Activated CD4-positive, alpha-beta T cell treated with anti-CD3 and anti-CD28 coated beads, Interleukin-2, amount 50 U/mL, for 16 hours (primary cell): ENCODE measurements at places on chromosomes 5 and 9.

GRCh38 chr9:93898502-93899426, 56.4 kb downstream of the BARX1 start:
- no peak for DNase-seq

- DNase-seq, result peak; percentile 35
Observed at GRCh38 chr5:139863855-139864558, 68.4 kb downstream of the PSD2 start.

DNA sequence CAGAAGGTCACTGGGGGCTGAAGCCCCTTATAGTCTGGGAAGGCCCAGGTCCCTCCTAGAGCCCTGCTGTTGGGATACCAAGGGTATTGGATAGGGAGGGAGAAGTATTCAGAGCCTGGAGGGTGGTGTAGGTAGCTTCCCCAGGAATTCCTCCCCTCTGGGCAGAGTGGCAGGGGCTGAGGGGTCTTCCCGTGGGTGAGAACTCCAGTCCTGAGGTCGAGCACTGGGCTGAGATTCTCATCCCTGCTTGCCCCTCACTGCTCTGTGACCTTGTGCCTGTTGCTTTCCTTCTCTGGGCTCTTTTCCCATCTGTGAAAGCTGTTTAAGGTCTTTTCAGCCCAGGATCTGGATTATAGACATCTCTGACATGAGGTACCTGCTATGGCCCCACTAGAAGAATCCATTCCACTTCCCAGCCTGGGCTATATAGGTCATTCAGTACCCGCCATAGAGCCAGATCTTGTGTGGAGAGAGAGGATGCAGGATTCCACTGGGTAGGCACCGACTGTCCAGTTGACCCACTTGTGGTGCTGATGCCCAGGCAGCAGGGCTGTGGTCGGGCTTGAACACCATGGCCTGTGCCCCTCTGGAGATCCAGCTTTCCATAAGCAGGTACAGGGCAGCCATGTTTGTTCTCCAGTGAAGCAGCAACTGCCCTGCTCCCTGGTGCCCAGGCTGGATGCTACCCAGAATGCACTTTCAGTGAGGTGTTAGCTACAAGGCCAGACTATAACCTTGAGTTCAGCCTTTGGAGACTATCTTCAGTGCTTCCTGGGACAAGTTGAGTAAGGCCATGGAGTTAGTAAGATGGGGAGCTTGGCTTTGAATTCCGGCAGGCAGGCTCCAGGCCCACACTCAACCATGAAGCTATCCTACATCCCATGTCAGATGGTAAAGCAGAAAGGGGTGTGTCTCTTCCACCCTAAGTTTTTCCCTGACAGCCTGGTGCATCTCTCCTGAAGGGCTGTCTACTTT, 60.1 kb downstream of the AMBP start:
- DNase-seq, result no peak

DNA sequence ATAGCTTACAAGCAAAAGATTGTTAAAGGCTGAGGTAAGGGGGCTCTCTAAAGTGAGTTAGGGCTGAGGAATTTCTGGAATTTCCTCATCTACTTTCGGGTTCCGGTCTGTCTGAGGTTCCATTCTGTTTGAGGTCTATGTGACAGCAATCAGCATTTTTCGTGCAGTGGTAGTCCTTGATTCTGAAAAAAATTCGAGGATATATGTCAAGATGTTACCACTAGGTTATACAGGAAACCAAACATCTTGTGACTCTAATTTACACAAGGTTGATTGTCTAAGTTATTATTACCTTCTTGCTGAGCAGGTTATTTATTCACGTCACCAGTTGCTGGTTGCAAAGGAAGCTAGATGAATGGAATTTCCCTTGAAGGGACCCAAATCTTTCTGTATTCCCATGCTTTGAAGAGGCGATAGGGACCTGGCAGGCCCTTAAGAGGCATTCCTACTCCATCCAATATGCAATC, 35.2 kb downstream of the RLN2 start:
- no peak for DNase-seq

DNA sequence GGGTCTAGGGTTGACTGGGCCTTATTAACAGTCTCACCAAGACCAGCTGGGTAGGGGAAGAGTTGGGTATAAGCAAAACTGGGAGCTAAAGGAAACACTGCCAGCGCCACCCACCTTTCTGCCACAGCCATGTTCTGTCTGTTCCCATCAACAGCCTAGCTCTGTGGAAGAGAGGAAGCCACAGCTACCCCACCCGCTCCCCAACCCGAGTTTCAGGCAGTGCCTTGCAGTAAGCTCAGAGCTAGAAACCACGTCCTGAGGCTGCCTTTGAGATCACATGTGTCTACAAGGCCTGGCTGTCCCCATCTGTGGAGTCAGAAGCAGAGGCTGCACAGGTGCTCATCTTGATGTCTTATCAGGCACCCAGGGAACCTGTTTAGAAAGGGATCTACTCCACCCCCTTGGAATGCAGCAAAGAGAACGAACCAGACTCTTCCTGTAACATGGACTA, 15.3 kb downstream of the HNRNPH1 start:
- DNase-seq, result peak; percentile 50

DNA sequence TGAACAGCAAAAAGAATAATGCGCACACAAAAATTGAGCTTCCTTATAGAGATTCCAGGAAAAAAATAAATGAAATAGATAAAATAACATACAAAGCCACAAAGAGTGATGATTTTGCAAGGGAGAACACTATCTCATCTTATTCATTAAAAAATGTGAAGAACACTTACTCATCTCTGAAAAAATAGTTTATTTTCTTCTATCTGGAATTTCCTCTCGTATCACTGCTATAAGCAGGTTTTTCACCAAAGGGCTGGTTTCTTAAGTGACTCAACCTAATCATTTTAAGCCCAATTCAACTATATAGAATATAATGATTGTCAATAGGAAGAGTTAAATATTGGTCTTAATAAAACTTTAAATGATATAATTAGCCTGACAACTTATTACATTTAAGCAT, 504.9 kb downstream of the NR2F1-AS1 start:
- no peak for DNase-seq

DNA sequence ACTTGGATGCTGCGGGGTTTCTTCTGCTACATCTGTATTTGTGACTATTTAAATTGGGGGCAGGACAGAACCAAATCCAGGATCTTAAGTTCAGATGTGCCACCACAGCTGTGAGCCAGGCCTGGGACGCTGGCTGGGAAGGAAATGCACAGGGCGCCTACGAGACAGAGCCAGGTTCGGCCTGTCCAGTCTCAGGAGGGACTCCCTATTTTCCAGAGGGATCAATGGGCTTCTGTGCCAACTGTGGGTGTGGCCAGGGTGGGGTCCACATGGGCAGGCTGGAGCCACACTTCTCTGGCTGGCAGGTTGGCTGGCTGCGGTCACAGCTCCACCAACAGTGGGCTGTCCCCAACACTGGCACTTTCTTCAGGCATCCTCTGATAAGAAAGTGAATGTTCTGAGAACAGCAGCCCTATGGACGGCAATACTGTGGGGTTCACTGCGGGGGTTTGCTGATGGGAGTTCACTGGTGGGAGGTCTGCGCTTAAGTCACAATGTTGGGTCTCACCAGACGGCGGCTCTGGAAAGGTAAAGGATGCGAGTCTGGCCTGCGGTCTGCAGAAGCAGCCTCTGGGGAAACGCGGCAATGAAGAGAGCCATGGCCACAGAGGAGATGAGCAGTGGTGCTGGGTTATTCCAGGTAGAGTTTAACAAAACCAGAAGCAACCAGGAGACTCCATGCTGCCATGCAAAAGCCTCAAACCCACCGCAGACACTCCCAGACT, 78.1 kb downstream of the DAP start:
- no peak for DNase-seq

GRCh38 chr5:97087138-97087537, 55.3 kb downstream of the LIX1 start:
- no peak for DNase-seq

DNA sequence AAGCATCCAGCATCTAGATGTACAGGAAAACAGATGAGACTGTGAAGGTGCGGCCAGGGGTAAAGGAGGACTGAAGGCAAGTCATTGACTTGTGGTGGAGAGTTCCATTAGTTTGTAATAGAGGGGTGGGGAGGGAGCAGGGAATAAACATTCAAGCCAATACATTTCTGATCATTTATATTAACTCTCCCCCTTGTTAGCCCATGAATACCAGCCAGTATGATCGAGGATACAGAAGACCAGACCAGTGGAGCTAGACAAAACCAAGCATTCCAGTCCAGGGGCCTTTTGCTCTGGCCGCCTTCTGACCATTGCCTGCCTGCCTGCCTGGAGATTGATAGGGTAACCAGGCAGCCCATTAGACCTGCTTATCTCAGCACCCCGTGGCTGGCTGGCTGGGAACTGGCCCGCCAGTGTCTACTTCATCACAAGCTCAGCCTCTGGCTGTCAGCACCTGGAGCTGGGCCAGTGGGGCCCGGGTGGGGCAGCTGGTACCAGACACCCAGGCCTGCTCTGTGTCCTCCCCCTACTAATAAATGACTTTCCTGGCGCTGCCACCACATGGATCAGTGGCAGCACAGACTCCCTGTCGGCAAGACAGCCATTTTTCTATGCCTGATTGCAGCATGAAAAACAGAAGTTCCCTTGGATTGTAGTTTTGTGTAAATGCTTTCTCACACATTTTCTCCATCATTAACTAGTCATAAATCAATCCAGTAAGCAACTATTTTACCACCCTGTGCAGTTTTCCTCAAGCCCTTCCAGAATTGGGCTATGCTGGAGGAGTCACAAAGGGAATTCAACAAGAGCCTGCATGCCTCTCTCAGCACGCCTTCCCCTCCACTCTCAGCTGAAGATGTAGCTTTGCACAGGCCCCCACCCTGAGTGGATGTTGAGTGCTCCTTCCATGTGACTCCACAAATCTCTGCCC, 181.3 kb downstream of the SNCAIP start:
- DNase-seq, result no peak

DNA sequence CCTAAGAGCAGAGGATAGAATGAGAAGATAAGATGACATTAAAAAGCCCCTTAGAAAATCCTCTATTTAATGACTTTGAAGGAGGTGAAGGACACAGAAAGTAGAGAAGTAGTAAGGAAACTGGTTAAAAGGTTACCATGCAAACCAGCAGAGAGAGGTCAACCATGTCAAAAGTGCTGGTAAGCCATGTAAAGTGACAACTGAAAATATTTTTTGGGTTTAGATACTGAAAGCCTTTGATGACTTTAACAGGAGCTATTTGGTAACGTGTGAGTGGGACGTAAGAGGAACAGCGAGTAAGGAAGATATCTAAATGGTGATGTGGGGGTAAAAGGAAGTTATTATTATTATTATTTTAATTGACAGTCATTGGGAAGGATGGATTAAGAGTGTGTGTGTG, 56.9 kb downstream of the MACIR start:
- no peak for DNase-seq

- DNase-seq, result no peak
Observed at GRCh38 chr9:116156621-116157314, 3.2 kb downstream of the PAPPA start.

DNA sequence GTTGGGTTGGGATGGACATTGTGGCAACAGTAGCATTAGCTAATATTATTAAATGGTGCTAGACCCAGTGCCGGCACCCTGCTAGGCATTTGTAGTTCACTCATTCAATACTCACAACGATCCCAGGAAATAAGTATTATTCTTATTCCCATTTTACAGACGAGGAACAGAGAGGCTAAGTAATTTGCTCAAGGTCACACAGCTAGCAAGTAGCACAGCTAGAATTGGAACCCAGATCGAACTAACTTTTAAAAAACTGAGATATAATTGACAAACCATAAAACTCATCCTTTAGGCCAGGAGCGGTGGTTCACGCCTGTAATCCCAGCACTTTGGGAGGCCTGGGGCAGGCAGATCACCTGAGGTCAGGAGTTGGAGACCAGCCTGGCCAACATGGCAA, 79.5 kb downstream of the SH3PXD2B start:
- no peak for DNase-seq

GRCh38 chr5:166004006-166004405, 2287.4 kb upstream of the WWC1 start:
- DNase-seq, result no peak

DNA sequence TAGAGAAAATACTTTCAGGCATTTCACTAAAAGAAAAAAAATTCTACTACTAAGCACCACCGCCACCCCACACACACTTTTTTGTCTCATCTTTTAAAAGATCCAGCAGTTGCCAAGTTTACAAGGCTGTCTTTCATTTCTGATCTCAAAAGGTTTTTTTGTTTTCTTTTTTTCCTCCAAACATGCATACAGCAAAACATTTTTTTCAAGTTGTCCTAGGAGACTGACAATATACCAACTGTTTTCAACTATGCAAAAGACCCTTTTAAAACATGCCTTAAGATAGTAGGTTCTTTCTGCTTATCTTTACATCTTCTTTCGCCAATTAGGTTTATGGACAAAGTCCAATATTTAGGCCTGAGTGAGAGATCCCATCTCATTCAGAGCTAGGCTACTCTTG, 65.2 kb downstream of the HMHB1 start:
- DNase-seq, result no peak

- DNase-seq, result no peak
Observed at GRCh38 chr9:6686396-6686795, 40.9 kb upstream of the GLDC start.

DNA sequence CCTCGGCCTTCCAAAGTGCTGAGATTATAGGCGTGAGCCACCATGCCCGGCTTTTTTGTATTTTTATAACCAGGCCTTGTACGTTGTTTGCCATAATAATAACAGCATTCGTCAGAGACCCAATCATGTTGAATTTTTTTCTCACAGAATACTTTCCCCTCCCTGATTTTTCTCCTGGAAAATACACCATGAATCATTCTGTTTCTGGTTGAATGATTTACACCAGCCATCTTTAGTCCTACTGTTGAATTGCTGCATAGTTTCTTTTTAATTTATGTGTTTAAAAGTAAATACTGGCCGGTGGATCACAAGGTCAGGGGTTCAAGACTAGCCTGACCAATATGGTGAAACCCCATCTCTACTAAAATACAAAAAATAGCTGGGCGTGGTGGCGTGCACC, 3.5 kb downstream of the CNOT8 start:
- no peak for DNase-seq

DNA sequence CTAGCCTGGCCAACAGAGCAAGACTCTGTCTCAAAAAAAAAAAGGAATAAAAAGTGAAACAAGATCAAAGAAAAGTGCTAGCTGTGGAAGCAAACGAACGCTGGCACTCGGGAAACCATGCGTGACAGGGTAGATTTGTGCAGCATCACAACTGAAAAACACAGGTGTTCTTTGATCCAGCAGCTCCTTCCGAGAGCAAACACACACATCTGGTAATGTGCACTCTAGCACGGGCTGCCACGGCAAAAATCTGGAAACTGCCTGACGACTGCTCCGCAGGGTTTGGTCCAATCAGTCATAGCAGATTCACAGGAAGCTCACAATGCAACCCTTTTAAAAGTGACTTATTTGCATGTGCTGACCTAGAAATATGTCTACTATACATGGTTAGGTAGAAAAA, 80.0 kb downstream of the SYK start:
- no peak for DNase-seq

GRCh38 chr9:73152953-73153352, 1.3 kb downstream of the ANXA1 start:
- peak; percentile 80 for DNase-seq

- peak; percentile 10 for DNase-seq
Observed at GRCh38 chr5:148922606-148923005, 96.2 kb downstream of the ADRB2 start.
